ENCODE measurements at places on chromosomes 11 and 22. TPM values are rescaled to one million over a fixed set of nuclear protein-coding genes. Genes with fewer than 3 reads are reported as not detected.
A peak's percentile ranks its signal among the peaks of the same experiment; 100 is the strongest.

GRCh38 chr11:110679323-110679975, 32.8 kb downstream of the ARHGAP20 start:
- DNase-seq: no peak

DNA sequence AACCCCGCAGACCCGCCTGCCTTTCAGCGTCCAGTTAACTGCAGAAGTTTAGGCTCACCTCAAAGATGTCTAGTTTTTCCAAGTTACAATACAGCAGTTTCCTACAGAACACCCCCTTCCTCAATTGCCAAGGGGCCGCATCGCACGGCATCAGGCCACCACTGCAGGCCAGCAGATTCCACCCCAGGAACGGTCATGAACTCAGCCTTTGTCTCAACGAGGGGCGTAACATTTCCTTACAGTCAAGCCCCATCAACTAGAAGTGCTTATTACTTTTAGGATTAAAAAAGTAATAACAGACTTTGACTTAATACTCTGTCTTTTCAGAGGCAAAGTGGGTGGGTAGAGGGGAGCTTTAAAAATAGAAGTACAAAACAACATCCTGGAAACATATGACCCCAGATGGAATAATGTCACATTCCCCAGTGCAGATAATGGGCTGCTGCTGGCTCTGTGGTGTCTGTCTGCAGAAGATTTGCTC, 36.3 kb downstream of the PPP2R1B start:
- DNase-seq: no peak

NCF4 gene
- 15.6 TPM for total RNA-seq

GRCh38 chr11:41307296-41308080, 152.0 kb downstream of the LRRC4C start:
- DNase-seq: no peak

GRCh38 chr11:64150481-64151239, 15.3 kb downstream of the MACROD1 start:
- DNase-seq: no peak

TPBGL gene
- total RNA-seq: 0.34 TPM

- DNase-seq: no peak
These were observed 31.0 kb downstream of the TPCN2 start for GRCh38 chr11:69079661-69080256.

- DNase-seq: no peak
These were observed 6.7 kb upstream of the PAX6 start for GRCh38 chr11:31817621-31818424.

- peak; percentile 65 for DNase-seq
These were observed 138.8 kb upstream of the SORL1-AS1 start for GRCh38 chr11:121591405-121592033.

GRCh38 chr11:28090052-28090749, 17.8 kb downstream of the KIF18A start:
- DNase-seq: no peak

LRRC75B gene
- 2.4 TPM for total RNA-seq

DNA sequence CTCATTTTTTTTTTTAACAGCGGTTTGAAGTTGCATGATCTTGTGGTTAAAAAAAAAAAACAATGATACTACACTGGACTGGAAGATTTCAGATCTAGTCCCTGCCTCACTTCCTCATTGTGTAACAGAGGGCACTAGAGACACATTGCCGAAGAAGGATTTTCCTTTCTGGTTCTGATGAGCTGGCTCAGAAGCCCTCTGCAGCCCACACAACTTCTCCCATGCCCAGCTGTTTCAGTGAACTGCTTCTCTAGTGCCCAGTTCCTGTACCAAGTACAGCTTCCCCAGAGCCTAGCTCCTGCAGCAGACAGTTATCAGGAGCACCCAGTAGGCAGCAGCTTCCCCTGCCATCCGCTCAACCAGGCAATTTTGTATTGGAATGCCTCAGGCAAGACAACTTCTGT, 29.5 kb upstream of the ANO5 start:
- no peak for DNase-seq

DNA sequence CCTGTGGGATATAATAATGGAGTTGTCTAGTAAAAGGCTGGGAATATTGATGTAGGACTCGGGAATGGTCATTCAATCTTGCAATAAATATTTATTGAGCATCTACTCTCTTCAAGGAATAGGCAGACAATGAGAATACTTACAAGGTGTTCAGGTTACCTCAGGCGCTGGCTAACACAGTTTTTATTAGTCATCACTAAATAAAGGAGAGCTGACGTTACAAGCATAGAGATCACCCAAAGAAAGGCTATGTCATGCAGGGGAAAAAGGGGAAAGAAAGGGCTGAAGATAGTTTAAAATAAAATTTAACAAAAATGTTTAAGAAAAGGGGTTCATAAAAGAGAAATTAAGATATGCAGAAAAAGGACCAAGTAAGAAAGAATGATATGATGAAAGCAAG, 15.8 kb upstream of the CTSC start:
- DNase-seq: no peak

DNA sequence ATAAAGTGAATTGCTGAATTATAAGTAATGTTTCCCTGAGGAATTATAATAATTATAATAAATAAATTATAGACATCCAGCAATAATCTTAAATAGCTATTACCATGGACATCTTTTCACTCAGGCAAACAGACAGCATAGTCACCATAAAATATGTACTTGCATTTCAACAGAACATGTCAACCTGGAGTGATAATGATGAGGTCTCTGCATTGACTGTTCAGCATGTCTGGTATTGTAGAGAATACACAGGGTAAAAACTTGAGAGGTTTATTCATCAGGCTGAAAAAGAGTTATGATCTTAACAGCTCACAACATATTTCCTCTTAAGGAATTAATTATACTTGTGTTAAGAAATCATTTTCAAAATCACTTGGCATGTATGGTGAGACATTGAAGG, 41.1 kb upstream of the TYR start:
- DNase-seq: no peak

DNA sequence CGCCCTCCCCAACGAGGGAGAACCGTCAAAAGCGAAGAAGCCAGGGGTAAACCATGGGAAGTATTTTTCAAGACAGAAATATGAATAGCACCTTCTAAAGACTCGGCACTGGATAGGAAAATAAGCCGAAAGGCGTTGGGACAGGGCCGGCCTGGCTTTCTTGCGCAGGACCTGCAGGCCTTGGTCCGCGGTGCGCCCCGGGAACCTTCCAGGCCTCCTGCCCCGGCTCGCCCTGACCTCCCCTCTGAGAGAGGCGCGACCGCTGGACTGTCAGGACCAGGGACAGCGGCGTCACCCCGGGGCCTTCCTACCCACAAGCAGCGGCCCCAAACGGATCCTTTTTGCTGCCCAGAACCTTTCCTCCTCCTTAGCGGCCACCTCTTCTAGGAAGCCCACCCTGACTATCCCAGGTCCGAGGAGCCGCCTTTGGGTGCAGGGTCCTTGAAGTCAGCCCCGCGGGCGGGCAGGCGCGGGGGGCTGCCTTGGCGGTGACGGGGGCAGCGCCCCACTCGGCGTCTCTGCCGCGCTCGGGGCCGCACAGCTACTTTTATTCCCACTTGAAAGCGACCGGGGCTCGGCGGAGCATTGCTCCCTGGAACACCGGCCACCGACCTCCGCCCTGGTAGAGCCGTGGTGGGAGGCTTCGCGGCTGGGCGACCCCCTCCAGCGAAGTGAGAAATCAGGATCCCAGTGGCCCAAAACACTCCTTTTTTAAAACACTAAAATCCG, 650 bp upstream of the MAPK11 start:
- DNase-seq: peak; percentile 69

MAJIN gene
- total RNA-seq: not detected

ANAPC15 gene
- 49.4 TPM for total RNA-seq

DNA sequence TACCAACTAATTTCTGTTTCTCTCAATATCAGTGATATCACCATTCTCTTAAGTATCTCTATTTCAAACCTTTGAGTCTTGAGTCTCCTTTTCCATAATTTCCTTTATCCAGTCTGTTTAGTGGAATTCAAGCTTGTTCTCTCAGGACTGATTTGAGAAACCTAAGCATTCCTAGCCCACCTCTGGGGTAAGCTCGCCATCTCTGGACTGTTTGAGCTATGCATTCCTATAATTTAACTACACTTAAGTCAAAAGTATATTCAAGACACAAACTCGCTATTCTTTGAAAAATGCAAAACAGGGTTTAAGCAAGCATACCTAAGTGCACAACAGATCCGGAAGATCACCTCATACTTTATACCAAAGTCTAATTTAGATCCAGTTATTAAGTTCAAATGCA, 2.1 kb upstream of the DLAT start:
- DNase-seq: no peak

- no peak for DNase-seq
These were observed 840.1 kb downstream of the JRKL start for GRCh38 chr11:97229936-97230335.

DNA sequence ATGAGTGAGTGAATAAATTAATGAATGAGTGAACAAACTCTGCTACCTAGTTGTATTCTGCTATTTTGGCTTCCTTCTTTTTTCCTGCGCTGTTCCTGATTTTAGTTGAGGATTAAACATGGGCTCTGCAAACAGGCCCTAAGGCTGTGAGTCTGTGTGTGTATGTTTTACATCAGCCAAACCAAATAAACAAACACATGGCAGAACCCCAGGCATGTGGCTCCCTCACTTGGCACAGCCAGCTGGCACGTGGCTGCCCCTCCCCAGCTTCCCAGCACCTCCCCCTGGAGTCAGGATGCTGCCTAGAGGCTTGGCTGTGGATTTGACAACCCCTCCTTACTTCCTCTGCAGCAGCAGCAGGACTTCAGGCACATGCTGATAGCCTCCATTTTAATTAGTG, 593.2 kb downstream of the INSC start:
- DNase-seq: no peak

UCP3 gene
- 4.1 TPM for total RNA-seq

DNA sequence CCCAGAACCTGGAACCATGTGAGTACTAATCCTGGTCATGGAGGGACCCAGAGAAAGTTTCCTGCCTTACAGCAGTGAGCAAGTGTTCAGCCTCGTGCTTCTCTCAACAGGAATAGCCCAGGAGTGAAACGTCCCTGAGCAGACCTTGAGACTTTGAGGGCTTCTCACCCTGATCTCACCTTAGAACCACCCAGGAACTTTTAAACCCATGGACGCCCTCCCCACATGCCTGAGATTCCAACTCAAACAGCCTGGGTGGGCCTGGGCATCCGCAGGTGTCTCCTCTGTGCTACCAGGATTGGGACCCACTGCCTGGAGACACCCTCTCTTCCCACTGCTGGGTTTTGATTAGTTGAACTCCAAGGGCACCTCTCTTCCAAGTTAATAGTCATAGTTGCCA, 297.2 kb downstream of the NTM start:
- no peak for DNase-seq

MMP13 gene
- total RNA-seq: not detected

NDUFC2 gene
- total RNA-seq: 208 TPM

- DNase-seq: no peak
These were observed 13.6 kb upstream of the OR5AS1 start for GRCh38 chr11:56013805-56014204.

SYCE3 gene
- total RNA-seq: not detected

OR4A5 gene
- not detected for total RNA-seq

LINC01488 gene
- not detected for total RNA-seq

CD3D gene
- total RNA-seq: 491 TPM

All from activated T-helper 1 cell treated with anti-CD3 and anti-CD28 coated beads, Interleukin-12 subunit alpha, Interleukin-12 subunit beta, Interleukin-2, Interleukin-4 antibody, amounts not matched to agents 30 ng/mL and 10 ng/mL and 1 ng/mL, durations not matched to agents 14 hours and 24 hours and 36 hours (primary cell).